ENCODE measurements at places on chromosomes 3 and 15. TPM values are rescaled to one million over a fixed set of nuclear protein-coding genes. Genes with fewer than 3 reads are reported as not detected.

Gene RMDN3
- total RNA-seq: 27.7 TPM

Gene TMCO5A
- total RNA-seq: not detected

Gene ZNF662
- total RNA-seq: not detected

Gene ADAMTSL3
- 4.5 TPM for total RNA-seq

Gene MYO5C
- total RNA-seq: 0.72 TPM

Gene KLF15
- total RNA-seq: not detected

Gene RBM5
- total RNA-seq: 44.1 TPM

Gene SOX2
- not detected for total RNA-seq

DNA sequence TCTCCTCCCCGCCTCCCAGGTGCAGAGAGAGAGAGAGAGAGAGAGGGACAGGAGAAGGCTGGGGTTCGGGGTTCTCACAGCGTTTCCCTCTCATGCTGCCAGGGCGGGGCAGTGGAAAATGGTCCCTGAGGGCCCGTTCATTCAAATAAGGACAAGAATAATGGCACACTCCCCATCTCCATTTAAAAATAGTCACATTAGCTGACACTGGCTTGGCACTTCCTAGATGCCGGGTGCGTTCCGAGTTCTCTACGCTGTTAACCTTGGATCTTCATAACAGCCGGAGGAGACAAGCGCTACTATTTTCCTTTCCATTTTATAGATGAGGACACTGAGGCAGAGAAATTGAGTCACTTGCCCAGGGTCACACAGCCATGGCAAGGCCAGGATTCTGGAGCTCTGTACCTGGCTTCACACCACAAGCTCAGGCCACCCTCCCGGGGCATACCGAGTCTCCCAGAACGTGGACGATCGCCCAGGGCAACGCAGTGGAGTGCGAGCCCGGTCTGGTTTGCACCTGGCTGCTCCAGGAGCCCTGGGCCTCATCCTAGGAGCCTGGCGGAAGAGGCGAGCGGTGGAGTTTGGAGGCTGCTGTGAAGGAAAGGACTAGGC is 608 bp upstream of the SLC6A6 start:
- DNase-seq: no peak

DNA sequence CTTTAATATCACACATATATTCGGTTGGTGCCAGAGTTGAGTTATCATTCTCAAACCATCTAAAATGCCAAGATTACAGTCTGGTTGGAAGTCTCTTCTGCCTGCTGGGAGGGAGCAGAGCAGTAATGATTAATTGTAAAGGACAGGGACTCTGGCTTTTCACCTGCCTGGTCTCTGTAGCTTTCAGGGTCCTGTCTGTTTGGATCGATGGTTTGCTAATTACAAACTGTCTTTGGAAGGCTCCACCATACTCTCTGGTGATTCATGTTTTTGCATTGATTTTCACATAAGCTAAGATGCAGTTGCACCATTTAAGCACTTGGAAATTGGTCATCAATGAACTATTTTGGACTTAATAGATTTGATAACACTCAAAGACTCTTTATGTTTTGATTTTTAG is 350.4 kb upstream of the SATB1 start:
- DNase-seq: no peak

GRCh38 chr3:42652611-42653302 is 740 bp upstream of the ZBTB47 start:
- peak; percentile 72 for DNase-seq

DNA sequence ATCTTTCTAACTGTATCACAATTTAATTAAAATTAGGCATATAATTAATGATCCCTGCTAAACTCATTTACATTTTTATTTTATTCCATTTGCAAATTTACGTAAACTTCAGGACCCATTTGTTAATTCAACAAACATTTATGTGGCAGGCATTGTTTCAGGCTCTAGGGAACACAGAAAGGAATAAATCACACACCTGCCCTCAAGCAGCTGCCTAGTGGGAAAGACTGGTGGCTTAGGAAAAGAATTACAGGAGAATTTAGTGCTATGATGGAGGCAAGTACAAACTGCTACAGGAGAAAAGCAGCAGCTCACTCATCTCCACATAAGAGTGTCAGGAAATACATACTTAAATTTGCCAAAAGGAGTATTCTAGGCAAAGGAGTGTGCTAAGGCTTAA is 11.2 kb downstream of the CBLB start:
- no peak for DNase-seq

DNA sequence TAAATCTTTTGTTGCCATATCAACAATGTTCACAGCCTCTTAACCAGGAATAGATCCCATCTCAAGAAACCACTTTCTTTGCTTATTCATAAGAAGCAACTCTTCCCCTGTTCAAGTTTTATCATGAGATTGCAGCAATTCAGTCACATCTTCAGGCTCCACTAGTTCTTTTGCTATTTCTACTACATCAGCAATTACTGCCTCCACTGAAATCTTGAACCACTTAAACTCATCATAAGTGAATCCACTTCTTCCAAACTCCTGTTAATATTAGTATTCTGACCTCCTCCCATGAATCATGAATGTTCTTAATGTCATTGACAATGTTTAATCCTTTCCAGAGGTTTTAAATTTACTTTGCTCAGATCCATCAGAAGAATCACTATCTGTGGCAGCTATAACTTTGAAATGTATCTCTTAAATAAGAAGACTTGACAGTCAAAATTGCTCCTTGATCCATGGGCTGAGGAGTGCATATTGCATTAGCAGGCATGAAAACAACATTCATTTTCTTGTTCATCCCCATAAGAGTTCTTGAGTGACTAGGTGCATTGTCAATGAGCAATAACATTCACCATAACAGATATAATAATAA is 205.9 kb downstream of the DTWD1 start:
- no peak for DNase-seq

GRCh38 chr3:128339491-128340012 is 127.1 kb downstream of the DNAJB8 start:
- no peak for DNase-seq

GRCh38 chr3:50550079-50550736 is 17.3 kb downstream of the C3orf18 start:
- DNase-seq: no peak

DNA sequence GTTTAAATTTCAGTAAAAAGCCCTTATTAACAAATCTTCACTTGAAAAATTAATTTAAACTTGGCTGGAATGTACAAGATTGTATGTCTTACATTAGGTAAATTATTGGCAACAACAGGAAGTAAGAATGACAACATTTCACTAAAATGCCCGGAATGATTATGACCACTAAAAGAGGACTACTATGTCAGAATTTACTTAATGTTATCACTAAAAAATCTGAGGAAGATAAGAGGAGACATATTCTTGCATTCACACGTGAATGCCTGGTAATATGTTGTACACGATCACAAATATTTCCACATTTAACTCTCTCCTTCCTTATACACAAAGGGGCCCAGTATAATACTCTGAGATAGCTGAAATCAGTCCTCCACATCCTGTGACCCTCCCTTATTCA is 29.7 kb downstream of the VGLL3 start:
- DNase-seq: no peak

- no peak for DNase-seq
Measured at GRCh38 chr3:50201573-50202315, 3.3 kb upstream of the SLC38A3 start.

GRCh38 chr3:69443457-69443920 is 57.6 kb upstream of the FRMD4B start:
- no peak for DNase-seq

DNA sequence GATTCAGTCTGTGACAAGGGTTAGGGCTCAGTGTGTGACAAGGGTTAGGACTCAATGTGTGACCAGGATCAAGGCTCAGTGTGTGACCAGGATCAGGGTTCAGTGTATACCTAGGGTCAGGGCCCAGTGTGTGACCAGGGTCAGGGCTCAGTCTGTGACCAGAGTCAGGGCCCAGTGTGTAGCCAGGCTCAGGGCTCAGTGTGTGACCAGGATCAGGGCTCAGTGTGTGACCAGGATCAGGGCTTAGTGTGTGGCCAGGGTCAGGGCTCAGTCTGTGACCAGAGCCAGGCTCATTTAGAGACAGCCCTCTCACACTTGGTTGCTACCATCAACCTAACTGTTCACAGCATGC is 24.2 kb downstream of the LOXL1 start:
- DNase-seq: no peak

DNA sequence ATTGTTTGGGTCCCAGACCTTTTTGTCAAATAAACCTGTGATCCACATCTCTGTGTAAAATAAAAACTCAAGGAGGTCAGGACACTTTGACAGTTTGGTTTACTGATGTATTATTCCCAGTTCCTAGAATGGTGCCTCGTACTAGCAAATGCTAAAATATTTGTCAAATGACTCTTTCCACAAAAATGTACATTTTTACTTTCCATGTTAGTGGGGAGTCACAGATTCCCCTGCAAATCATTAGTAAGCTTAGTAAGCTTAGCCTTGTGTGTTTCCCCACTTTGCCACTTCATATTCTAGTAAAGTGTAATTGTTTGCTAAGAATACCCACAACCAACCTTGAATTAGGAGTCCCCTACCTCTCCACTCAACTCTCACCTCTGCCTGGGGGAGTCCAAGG is 2.4 kb upstream of the MAGI1 start:
- no peak for DNase-seq

DNA sequence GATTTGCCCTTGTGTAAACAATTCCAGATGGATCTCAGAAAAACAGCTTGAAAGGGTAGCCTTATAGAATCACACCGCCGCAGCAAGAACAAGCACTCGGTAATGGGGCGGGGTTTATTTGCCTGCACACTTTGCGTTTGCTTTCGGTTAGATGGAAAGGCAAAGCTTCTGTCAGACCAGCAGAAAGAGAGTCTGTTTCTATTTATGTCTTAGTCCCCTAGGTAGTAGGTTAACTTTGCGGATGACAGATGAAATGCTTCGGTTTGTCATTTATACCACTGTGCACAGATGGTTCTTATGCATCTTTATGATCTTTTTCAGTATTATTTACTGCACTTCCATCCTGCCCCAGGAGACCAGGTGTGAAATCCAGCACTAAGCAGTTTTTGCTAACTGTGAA is 62.2 kb downstream of the PYDC2 start:
- no peak for DNase-seq

DNA sequence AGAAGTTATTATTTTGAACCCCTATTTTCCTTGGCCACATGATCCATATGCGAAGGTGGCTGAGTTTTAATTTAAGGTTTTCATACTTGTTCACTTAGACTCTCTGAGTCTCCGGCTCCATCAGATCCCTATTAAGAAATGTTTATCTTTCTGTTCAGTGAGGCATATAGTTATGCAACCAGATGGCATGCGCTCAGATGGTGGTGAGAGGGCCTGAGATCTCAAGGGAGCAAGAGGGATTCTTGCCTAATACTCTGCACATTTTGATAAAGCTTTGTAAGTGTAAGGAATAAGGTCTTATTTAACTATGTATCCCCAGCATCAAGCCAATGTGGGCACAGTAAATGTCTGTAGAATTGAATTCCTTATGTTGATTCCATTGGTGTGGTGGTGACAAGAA is 78.9 kb upstream of the DPH6 start:
- DNase-seq: peak; percentile 43

- DNase-seq: no peak
Measured at GRCh38 chr3:140911822-140912221, 29.8 kb upstream of the SLC25A36 start.

DNA sequence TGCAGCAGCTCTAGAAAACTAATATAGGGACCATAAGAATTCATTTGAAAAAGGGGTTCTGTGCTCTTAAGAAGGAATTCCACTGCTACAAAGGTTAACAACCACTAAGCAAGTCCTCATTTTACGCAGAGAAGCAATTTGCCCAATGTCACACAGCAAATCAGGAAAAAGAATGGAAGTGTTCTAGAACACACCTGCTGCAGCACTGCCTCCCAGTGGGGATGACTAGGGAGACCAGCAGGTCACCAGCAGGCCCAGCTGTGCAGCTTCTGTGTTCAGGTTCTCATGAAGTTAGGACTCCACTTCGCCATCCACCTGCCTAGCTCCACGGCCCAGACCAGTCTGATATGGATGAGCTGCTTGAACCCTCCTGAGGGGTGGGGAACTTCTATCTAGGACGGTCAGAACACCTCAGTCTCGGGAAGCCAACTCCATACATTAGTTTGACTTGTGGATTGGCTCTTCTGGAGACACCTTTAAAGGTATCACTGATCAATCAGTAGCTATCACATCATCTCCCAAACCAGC is 18.6 kb downstream of the POMGNT2 start:
- DNase-seq: no peak

DNA sequence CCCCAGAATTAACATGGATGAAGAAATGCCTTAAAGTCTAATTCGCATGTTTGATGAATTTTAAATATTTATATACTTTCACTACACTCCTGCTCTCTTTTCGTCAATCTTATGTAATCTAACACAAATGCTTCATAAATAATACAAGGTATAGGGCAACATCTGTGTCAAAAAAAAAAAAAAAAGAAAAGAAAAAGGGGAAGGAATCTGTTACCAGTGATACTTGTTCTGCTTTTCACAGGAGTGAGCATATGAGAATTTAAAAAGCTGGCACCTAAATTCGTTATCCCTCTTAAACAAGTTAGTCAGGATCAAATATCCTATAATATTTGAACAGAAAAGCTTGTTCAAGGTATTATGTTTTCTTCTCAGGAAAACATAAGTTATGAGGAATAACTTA is 243.8 kb downstream of the KCNH8 start:
- DNase-seq: no peak

DNA sequence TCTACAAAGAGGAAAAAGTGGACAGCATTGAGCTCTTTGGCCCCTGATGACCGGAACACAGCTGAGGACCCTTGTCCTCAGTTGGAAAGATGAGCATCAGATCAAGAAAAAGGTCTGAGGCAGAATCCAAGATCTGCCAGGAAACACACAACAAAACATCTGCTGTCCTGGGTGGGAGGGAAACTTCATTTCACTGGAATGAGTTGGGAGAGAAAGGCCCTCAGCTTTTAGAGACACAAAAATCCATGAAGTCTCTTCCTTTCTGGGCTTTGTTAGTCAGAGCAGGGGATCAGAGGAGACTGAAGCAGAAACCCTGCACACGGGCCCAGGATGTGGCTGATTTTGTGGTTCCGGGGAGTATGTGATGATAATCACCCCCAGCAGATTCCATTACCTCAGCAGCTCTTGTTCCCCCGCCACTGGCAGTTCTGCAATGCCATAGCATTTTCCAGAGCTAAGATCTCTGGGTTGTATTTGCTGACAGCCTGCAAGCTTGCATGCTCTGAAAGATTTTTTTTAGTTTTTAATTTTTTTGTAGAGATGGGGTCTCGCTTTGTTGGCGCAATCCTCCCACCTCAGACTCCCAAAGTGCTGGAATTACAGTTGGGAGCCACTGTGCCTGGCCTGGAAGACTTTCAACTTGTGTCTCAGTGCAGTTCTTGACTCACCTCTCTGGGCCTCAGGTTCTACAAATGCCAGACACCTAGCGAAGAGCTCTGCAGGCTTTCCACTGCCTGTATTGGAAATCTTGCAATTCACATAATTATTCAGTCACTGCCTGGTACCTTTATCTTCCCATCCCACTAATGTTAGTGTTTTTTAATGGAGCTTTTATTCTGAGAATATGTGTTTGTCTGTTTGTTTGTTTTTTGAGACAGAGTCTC is 5.8 kb upstream of the TATDN2 start:
- DNase-seq: no peak

DNA sequence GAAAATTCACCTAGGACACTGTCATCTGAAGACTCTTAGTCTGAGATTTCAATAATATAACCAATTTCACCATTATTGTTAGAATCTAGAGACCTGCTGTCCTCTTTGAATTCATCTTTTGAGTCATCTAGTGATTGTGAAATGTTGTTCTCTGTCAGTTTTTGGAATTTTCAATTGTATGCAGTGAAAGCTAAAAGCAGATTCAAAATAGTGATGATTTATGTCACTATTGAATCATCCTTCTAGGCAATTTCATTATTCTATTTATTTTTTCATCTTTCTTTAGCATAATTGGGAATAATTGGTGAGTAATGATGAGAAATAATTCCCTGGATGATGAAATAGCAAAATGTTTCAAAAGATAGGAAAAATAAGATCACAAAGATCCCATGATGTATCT is 101.7 kb upstream of the EIF1B start:
- no peak for DNase-seq
